ENCODE measurements at places on chromosomes 12 and 14.

- DNase-seq: no peak
Measured at GRCh38 chr12:41558671-41559070, 370.6 kb downstream of the PDZRN4 start.

DNA sequence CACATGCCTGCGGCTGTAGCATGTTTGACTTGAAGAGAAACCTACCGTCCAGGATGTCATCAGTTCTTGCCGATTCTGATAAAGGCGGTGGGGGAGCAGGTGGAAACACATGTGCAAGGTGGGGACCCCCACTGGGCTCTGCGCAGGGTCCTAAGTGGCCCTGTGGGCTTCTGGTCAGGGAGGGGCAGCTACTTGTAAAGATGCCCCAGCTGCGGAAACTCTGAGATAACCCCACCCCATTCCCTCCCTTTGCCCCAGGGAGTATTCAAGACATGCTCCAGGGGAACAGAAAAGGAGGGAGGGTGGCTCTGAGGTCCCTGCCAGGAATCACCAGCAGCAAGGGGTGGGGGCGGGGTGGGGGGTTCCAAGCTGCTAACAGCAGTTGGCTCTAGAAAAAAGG is 67.6 kb downstream of the PIWIL1 start:
- DNase-seq: no peak

DNA sequence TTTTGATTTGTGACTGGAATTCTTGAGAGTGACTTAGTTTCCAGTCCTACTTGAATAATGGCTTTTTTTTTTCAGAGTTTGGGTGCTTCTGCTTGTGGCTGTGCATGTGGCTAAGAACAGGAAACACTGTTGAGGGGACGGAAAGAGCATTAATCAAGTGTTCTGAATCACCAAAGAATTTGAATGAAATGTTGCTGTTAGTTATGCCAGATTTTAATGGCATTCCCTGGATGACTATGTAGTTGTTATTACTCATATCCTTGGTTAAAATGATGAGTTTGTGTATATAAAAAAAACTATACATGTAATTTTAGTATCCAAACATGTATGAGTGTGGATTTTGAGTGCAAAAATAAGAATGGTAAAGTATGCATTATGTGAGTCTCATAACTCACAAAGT is 347.9 kb downstream of the BCAT1 start:
- DNase-seq: no peak

DNA sequence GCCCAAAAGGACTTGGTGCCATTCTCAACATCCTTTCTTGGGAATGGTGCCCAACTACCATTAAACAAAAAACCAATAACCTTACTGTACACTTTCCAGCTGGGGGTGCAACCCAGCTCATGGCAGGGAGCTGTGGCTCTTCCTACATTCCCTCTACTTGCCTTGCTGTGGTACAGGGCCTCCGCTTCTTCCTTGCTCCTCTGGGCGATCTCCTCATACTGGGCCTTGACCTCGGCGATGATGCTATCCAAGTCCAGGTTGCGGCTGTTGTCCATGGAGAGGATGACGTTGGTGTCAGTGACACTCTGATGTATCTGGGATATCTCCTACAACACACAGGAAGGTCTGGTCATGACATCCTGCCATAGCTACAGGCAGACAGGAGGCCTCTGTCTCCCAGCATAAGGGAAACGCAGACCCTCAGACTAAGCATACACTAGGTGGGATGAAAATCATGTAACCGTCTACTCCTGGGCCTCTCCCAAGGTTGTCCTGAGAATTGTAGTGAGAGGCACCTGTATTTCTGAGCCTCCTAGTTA is 3.9 kb downstream of the KRT2 start:
- no peak for DNase-seq

GRCh38 chr14:38357557-38357956 is 101.7 kb upstream of the CLEC14A start:
- no peak for DNase-seq
